Islet precursor cell (in vitro differentiated cells): ENCODE measurements at places on chromosomes 4 and X.
A peak's percentile ranks its signal among the peaks of the same experiment; 100 is the strongest.

GRCh38 chrX:119541188-119541587 is 24.0 kb downstream of the STEEP1 start:
- peak; percentile 63 for DNase-seq

GRCh38 chrX:88135735-88136134 is 611.3 kb upstream of the CPXCR1 start:
- no peak for DNase-seq

DNA sequence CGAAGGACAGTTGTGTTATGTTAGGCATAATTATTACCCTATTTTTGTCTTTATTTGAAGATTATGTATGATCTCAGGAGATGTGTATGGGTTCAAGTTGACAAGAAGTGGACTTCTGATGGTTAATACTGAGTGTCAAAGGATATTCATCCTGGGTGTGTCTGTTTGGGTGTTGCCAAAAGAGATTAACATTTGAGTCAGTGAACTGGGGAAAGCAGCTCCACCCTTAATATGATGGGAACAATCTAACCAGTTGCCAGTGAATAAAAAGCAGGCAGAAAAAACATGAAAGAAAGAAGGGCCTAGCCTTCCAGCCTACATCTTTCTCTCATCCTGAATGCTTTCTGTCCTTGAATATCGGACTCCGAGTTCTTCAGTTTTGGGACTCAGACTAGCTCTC is 332.6 kb downstream of the DTHD1 start:
- DNase-seq = no peak

DNA sequence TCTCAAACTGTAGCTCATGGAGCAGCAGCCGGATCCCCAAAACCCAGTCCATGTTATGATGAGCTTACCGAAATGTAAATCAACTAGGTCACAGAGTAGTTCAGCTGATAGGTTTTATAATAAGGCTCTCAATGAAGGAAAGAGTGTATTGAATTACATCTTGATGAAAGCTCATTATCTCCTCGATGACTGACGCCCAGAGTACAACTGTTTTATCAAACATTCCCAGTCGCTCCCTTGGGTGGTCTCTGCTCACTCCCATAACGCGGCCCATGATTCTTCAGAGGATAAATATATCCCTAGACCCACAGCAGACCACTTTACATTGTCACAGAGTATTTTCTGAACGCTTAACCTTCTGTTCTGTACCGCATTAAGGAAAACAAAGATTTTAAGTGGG is 452.3 kb upstream of the GALNT7 start:
- no peak for DNase-seq

GRCh38 chr4:124209211-124209610 is 503.3 kb downstream of the ANKRD50 start:
- DNase-seq = no peak

- DNase-seq = no peak
Observed at GRCh38 chrX:105744291-105744690, 78.0 kb upstream of the NRK start.

- no peak for DNase-seq
Observed at GRCh38 chr4:128371001-128371777, 83.6 kb upstream of the PGRMC2 start.

DNA sequence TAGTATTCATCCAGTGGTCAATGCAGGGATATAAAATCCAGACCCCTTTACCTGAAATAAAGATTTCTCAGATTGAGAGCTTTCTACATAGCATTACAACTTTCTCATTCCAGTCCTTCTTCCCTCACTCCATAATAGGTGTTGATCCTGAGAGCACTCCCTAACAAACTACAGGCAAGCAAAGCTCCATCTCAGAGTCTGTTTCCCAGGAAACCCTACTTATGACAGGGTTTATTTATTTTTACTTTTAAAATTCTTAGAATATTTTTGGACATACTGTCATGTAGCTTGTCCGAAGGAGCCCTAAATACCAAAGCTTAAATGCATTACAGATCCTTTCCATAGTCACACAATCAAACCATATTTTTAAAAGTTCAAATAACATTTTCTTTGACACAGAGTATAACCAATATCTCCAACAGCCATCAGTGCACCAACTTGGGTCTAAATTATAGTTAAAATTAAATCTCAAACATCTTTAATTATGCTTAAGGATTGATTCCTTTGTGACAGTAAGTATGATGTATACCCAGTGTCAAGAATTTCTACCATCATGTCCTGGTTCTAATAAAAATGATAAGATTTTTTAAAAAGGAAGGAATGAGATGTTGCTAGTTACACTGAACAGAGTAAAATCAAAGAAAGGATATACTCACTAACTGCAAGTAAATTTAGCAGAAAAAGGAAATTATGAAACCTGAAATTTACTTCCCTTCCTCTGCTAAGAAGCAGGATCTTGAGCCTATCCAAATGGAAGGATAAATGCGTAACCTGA is 580.4 kb upstream of the ADGRL3 start:
- no peak for DNase-seq

DNA sequence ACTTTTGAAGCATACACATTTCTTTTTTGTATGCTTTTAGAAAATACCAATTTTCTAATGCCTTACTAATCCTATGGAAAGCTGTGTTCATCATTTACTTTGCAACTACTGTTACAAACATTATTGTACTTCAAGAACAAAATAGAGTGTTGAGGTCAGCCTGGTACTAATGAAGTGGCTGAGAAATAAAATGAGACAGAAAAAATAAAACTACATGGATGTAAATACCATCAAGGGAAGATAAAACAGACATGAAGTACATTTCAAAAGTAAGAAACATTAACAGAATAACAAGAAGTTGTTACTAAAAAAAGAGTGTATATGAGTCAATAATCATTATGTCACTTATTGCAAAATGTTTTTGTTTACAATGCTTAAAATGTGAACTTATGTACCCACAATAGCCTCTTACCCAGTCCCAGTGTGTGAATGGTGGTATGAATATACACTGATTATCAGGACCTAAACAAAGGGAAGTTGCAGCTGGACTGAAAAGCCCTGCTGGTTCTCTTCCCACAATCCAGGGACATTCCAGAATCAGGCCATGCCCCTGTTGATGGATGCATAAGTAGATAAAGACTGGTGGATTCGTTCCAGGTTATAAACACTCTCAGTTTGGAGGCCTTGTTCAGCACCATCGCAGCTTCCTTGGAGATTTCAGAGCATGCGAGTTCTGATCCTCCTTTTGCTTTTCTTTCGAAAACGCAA is 2.4 kb upstream of the CSN3 start:
- peak; percentile 67 for DNase-seq

DNA sequence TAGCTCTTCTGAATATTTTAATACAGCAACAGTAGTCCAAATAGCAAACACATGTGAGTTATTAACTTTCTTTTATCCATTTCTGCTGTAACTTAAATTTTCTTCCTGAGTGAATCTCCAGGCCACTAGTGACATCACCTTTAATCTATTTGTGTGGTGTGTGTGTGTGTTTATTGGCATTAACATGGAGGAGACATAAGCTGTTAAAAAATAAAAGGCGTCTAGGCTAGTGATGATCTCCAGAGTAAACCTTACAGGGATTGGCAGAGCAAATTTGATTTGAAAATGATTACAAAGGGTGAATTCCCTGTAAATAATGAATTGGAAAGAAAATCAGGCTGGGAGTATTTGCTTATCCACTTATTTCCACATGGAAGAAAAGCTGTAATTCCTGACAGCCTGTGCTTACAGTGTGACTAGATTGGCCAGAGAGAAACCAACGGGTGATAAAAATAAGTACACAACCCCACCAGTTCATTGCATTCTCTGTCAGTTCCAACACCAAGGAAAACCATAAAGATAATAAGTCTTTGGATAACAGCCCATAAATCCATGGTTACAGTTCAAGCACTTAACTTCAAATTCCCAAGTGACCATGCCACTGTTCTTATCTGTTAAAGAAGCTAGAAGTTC is 186.1 kb downstream of the ENOX2 start:
- no peak for DNase-seq

GRCh38 chr4:167642250-167642649 is 408.0 kb upstream of the SPOCK3 start:
- DNase-seq = no peak

DNA sequence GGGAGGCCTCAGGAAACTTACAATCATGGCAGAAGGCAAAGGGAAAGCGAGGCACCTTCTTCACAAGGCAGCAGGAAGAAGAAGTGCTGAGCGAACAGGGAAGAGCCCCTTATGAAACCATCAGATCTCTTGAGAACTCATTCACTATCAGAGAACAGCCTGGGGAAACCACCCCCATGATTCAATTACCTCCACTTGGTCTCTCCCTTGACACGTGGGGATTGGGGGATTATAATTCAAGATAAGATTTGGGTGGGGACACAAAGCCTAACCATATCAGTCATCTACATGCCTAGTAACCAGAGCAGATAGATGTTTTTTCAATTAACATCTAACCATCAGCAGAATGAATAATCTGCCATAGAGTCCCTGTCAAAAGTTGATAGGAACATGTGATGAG is 30.4 kb downstream of the FAM13A start:
- DNase-seq = no peak

DNA sequence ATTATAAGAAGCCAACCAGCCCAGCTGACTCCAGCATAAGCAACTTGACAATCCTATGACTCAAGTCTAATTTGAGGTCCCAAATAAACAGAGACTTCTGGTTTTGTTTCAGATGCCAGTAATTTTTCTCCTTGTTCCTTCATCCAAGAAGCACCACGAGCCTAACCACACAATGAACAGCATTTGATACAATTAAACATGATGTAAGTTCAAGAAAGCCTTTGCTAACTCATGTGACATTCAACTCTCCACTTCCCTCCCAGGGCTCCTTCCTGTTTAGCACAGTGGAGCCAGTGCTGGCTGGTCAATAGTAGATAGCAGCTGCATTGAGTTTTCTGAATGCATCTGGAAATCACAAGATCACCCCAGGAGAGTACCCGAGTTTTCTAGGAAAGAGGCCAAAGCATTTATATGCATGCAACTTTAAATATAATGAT is 206.3 kb downstream of the ARHGAP24 start:
- DNase-seq = no peak

GRCh38 chr4:51851090-51851936 is 8.4 kb downstream of the DCUN1D4 start:
- no peak for DNase-seq

GRCh38 chr4:111945014-111945413 is 200.2 kb upstream of the FAM241A start:
- no peak for DNase-seq

GRCh38 chr4:107408968-107409367 is 311.1 kb downstream of the PAPSS1 start:
- no peak for DNase-seq

GRCh38 chr4:41498177-41498576 is 39.8 kb upstream of the LIMCH1 start:
- no peak for DNase-seq

DNA sequence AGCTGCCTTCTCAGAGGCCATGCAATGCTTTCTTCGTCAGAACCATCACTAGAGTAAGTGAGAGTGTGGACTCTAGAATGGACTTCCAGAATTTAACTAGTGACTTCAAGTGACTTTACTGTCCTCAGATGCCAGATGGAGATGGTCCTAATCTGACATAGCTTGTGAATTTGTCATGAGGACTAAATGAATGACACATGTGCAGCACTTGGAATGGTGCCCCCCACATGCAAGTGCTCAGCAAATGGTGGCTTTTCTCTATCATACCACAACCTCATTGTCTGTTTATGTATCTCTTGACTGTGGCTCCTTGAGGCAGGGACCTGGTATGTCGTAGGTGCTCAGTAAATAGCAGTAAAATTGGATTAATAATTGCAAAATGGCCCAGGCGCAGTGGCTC is 91.6 kb upstream of the STX18 start:
- no peak for DNase-seq

DNA sequence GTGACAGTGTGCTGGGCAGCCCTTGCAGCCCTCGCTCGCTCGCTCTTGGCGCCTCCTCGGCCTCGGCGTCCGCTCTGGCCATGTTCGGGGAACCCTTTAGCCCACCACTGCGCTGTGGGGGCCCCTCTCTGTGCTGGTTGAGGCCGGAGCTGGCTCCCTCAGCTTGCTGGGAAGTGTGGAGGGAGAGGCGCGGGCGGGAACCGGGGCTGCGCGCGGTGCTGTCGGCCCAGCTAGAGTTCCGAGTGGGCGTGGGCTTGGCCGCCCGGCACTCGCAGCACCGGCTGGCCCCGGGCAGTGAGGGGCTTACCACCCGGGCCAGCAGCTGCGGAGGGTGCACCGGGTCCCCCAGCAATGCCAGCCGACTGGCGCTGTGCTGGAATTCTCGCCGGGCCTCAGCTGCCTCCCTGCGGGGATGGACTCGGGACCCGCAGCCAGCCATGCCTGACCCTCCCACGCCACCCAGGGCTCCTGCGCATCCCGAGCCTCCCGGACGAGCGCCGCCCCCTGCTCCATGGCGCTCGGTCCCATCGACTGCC is 770.1 kb upstream of the GALNTL6 start:
- no peak for DNase-seq

- DNase-seq = no peak
Observed at GRCh38 chr4:95508421-95508820, 40.4 kb downstream of the UNC5C start.

GRCh38 chrX:156001667-156002021 is 4.1 kb downstream of the IL9R start:
- no peak for DNase-seq

DNA sequence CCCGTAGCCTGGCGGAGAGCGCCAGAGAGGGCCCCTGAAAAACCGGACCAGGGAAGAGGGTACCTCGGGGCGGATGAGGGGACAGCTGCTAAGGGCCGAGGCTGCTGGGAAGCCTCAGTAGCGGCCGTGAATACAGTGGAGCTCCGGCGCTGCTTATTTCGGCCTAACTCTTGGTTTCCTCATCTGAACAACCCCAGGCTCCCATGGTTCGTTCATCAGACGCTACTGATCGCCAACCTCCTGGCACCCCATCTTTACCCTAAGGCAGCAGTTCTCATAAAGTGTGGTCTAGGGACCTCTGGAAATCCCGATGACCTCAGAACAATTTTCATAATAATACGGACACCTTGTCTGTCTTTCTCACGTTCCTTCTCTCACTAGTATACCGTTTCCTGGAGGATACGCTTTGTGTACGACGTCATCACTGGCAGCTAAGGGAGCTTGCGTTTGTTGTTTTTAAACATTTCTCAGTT is 645 bp upstream of the RAB28 start:
- DNase-seq = no peak

DNA sequence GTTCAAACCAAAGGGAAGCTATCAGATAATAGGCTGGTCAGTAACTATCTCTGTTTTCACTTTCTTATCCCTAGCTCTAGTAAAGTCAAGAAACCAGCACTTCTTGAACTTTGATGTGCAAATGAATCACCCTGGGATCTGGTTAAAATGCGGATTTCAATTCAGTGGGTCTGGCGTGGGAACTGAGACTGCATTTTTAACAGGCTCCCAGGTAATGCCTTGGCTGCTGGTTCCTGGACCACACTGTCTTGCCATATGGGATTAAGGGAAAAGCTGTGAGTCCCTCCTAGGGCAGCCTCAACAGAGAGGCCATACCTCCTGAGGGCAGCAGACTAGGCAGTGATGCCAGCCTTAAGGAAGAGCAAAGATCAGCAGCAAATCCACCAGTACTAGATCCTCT is 1.7 kb downstream of the RNF175 start:
- no peak for DNase-seq
